ENCODE measurements at places on chromosomes 5 and 9.

- no peak for DNase-seq
Observed at GRCh38 chr5:56019306-56020272, 24.8 kb upstream of the IL6ST start.

- no peak for DNase-seq
Observed at GRCh38 chr9:25254051-25254450, 424.2 kb downstream of the TUSC1 start.

DNA sequence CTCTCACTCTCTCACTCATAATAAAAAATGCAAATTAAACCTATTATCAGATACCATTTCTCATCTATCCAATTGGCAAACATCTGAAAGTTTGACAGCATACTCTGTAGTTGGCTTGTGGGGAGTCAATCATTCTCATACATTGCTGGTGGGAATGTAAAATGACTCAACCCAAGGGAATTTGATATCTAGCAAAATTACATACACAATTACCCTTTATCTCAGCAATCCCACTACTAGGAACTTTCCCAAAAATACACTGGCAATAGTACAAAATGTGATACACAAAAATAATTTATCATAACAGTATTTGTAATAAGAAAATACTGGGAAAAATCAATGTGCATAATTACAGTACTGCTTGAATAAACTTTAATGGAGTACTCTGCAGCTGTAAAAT lies 731.3 kb downstream of the DTWD2 start:
- DNase-seq, result no peak

- DNase-seq, result no peak
Observed at GRCh38 chr9:16575986-16576245, 294.6 kb downstream of the BNC2 start.

- DNase-seq, result no peak
Observed at GRCh38 chr9:87749335-87750035, 23.6 kb downstream of the CTSL start.
